ENCODE measurements at places on chromosomes 7 and 10. TPM values are rescaled to one million over a fixed set of nuclear protein-coding genes. Genes with fewer than 3 reads are reported as not detected.
A peak's percentile ranks its signal among the peaks of the same experiment; 100 is the strongest.

GRCh38 chr10:74103560-74104258 lies 46.9 kb downstream of the AP3M1 start:
- no peak for DNase-seq

- DNase-seq = no peak
These were observed 105.7 kb upstream of the PPIF start for GRCh38 chr10:79241629-79241989.

GRCh38 chr7:30091491-30091912 lies 43.3 kb upstream of the MTURN start:
- DNase-seq = no peak

GRCh38 chr7:70660154-70660818 lies 471.7 kb upstream of the GALNT17 start:
- peak; percentile 85 for DNase-seq

DNA sequence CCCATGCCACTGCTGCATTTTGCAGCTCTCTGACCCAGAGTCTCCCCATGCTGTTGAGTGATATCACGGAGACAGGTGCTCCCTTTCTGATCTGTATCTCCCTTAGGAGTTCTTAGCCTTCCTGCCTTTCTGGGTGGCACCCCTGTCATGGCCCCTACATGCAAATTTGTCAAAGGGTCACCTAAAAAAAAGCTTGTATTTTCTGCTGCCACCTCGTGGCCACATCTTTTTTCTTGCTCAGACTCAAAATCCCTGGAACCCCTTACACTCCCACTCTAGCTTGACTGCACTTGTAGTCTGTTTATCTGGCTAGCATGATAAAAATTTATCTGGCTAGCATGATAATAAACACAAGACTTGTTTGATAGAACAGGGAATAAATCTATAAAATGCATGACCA lies 809.1 kb downstream of the SORCS1 start:
- no peak for DNase-seq

DNA sequence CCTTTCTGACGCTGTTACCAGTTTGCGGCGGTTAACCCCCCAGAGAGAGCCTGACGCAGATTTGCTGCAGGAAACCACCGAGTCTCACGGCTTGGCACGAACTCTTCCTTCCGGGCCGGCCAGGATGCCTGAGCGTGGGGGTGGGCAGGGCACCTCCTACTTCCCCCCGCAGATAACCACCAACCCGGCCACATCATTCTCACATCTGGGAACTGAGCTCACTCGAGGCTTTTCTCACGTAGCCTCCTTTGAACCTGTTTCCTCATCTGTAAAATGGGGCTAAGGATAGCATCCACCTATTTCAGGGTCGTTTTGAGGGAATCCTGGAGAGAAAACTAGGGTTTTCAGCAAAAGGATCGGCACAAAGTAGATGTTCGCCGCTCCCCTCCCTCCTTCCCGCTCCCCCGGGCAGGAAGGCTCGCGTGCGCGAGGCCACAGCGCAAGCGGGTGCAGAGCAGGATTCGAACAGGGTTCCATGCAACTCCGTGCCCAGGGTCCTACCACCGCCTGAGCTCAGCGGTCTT lies 23.6 kb downstream of the DDIT4 start:
- DNase-seq = peak; percentile 99

- DNase-seq = no peak
These were observed 380.7 kb downstream of the RPS24 start for GRCh38 chr10:78414380-78414779.

- no peak for DNase-seq
These were observed 257.3 kb downstream of the PTEN start for GRCh38 chr10:88120599-88121333.

DNA sequence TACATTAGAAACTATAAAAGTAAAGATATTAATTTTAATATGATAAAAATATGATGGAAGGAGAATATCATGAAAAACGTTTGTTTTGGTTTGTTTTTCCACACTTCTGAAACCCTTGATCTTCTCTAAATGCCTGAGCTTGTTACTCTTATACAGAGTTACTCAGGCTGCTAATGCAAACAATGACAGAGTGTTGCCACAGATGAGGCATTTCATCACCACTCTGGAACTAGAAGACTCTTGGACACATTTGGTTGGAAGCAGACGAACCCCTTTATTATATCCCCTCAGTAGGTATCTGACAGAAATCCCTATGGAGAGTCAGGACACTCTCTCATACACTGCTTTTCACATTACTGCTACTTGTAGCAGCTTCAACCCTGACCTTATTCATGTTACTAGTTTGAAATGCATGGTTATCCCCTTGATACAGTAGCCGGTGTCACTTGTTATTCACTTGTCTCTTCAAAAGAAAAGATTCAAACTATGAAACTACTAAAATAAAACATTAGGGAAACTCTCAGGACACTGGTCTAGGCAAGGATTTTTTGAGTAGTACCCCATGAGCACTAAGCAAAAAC lies 66.9 kb downstream of the SEMA3C start:
- DNase-seq = no peak

GRCh38 chr10:31578181-31578852 lies 259.3 kb downstream of the ZEB1 start:
- DNase-seq = no peak

Gene CYP2E1
- 0.13 TPM for total RNA-seq
